ENCODE measurements at places on chromosomes 4 and X.

DNA sequence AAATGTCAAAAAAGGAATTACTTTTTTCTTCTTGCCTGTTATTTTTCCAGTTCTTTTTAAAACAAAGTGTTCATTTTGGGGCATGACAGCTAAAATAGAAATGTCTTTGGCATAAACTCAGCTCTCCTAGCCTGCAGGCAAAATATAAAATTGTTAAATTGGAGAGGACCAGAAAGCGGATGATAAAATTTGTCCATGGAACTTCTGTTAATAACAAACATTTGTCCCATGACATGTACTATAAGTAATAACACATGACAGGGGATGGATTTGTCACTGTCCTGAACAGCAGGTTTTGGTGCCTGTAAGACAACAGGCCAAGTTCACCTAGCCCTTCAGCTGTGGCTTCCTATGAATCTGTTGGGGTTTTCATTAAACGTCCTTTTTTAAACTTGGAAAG, 184.0 kb upstream of the TTC29 start:
- DNase-seq: no peak

DNA sequence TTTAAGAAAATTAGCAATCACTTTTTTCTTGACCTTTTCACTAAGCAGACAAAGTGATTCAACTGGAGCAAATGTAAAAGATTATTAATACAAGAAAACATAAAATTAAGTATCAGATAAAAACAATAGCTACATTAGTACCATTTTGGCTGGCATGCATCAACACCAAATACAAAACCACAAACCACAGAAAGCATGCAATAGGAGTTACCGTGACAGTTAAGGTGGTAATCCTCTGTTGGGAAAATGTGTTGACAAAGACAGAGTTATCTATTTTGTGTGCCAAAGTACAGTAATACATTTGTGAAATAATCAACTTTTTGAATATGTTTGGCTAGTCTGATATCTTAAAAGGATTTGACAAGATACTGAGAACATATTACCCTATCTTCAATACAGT, 89.8 kb upstream of the ETNPPL start:
- no peak for DNase-seq

GRCh38 chrX:93422693-93423092, 250.7 kb downstream of the NAP1L3 start:
- DNase-seq: no peak

GRCh38 chrX:153900831-153901752, 3.4 kb upstream of the AVPR2 start:
- DNase-seq: peak; percentile 60

DNA sequence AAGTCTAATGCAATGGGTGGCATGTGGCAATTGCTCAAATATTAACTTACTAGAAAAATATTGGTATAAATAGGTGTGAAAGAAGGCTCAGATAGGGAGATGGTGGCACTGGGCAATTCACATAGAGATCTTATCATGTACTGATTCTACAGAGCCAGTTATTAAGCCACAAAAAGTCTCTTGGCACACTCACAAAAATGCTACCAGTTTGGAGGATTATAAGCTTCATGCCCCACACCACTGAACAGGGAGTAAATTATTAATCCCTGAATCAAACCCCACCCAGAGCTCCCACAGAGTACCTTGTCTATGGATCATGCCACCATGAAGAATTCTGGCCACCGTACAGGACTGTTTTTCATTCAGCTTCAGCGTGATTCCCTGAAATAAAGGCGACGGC, 13.8 kb downstream of the MPP1 start:
- DNase-seq: no peak

DNA sequence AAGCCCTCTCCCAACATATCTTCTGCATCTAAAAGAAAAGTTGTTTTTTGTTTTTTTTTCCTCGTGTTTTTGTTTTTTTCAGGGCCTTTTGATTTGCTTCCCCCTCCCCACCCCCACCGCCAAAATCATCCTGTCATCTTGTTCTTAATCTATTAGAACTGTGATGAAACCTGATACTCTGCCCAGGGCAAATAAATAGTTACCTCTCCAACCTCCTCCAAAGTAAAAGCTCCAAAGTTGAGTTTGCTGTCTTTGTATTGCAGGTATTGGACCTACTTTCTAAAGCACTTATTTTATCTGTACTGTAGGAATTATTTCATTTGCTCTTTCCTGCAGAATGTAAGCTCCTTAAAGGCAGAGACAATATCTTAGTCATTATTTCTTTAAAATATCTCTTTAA, 172.9 kb downstream of the SOWAHB start:
- DNase-seq: no peak

DNA sequence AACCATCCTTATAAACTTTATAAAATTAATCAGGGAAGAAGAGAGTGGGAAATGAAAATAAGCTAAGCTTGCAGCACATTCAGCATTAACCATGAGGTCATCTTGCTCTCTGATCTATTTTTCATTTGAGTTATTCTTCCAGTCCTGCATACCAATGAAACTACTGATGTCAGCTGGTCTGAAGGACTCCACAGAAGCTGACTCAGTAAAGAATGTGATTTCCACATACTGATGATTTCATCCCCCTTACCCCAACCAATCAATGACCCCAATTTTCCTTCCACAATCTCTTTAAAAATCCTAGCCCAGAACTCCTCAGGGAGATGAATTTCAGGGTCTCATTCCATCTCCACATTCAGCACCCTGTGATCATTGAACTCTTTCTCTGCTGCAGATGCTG, 18.8 kb upstream of the DSPP start:
- DNase-seq: no peak

DNA sequence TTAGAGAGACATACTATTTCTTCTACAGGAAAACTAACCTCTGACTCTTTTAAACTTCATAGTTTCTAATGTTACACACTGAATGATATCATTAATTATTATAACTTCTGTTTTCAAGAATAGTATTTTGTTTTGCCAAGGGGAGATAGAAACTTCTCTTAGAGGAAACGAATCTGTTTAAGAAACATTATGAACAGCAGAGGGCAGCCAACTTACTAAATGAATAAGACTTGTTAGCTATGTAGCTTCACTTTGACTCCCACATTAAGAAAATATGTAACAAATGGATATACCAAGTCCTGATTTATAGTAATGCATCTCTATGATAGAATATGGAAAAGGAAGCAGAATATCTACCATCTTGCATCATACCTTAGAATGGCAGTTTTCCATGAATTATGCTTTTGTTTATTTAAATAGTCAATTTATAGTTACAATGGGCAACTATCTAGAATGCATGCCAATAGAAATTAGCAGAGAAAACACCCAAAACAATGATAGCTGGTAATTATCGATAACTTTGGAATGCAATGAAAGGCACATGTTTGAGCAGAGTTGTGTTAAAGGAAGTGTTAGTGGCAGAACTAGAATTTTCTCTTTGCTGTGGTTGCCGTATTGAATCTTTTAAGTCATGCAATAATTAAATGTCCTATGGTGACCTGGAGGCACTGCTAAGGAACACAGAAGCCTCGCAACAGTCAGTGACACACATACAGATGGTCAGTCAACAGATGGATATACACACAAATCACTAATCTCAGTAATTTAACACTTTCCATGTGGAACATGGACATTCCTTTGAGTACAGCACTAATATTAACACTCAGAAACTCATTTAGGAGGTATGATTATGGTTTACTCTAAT, 105.7 kb upstream of the PDLIM3 start:
- no peak for DNase-seq

GRCh38 chrX:125769628-125770027, 396.5 kb downstream of the DCAF12L2 start:
- no peak for DNase-seq

DNA sequence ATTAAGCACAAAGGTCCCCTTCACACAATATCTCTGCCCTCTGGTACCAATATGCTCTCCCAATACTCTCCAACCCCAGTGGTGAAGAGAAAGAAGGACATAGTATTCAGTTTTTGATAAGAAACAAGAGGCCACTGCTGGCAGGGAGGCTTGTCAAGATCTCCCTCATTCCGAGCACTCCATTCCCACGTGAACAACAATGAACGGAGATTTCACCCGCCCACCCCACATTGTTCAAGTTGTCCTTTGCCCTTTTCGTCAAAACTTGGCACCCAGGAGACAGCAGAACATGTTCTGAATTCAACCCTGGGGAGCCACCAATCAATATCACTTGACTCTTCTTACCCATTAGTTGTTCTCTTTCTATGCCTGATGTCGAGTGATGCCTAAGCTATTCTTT, 54.2 kb upstream of the SLC25A4 start:
- no peak for DNase-seq

GRCh38 chrX:134925551-134925950, 65.2 kb upstream of the SMIM10 start:
- no peak for DNase-seq

GRCh38 chrX:19804151-19804550, 83.2 kb downstream of the SH3KBP1 start:
- DNase-seq: no peak

- DNase-seq: no peak
Observed at GRCh38 chr4:183337349-183337748, 15.1 kb upstream of the CLDN24 start.

- no peak for DNase-seq
Observed at GRCh38 chrX:40755291-40756249, 20.2 kb upstream of the MED14 start.

- no peak for DNase-seq
Observed at GRCh38 chr4:180081072-180081471, 2162.1 kb upstream of the TENM3 start.

GRCh38 chr4:188683571-188683970, 544.3 kb downstream of the TRIML1 start:
- DNase-seq: no peak

GRCh38 chr4:98864560-98864959, 64.4 kb downstream of the EIF4E start:
- peak; percentile 39 for DNase-seq

GRCh38 chrX:72243472-72243871, 4.6 kb upstream of the ERCC6L start:
- no peak for DNase-seq

Data from stimulated activated naive CD4-positive, alpha-beta T cell treated with Interleukin-2 at 50 U/mL for 16 hours (primary cell).